CD8-positive, alpha-beta memory T cell (primary cell): ENCODE measurements at places on chromosomes 2 and 18. TPM values are rescaled to one million over a fixed set of nuclear protein-coding genes. Genes with fewer than 3 reads are reported as not detected.

The RAB6D gene
- total RNA-seq, result not detected

The UCN gene
- 2.6 TPM for total RNA-seq

The ASB18 gene
- total RNA-seq, result not detected

The RBM44 gene
- total RNA-seq, result 0.33 TPM

The RAMP1 gene
- total RNA-seq, result 0.63 TPM

The FAM237A gene
- total RNA-seq, result not detected

The CHRNA1 gene
- total RNA-seq, result not detected

The CTAGE1 gene
- not detected for total RNA-seq

- no peak for DNase-seq
Measured at GRCh38 chr2:121284463-121285449, at the start of gene TFCP2L1. TSS of gene TFCP2L1 (minus strand) at chr2:121285202. CDS start at chr2:121285109, 93 bp downstream.

- no peak for DNase-seq
Measured at GRCh38 chr18:54783139-54783538, 45.1 kb upstream of the RAB27B start.

- DNase-seq, result no peak
Measured at GRCh38 chr18:58766946-58767345, 95.7 kb downstream of the MALT1 start.

DNA sequence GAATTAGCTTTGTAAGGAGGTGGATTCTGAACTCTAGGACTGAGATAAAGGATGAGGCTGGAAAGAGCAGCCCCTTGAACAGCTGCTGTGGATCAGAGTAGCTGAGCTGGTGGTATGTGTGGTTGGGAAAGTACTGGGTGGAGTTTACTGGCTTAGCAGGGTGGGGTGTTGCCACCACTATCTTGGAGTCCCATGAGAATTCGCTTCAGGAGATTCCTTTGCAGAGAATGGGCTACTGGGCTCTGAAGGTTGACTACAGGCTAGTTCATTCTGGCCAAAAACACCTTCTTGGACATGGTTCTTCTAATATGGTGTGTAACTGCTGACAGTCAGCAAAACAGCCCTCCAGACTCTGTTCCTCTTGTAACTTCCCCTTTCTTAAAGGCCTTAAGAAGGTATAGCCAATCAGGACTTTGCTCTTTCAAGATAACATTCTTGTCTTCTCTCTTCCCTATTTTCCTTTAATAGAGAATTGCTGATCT, 52.7 kb downstream of the TET3 start:
- DNase-seq, result no peak

GRCh38 chr18:3903337-3903736, 453.4 kb downstream of the TGIF1 start:
- DNase-seq, result no peak

DNA sequence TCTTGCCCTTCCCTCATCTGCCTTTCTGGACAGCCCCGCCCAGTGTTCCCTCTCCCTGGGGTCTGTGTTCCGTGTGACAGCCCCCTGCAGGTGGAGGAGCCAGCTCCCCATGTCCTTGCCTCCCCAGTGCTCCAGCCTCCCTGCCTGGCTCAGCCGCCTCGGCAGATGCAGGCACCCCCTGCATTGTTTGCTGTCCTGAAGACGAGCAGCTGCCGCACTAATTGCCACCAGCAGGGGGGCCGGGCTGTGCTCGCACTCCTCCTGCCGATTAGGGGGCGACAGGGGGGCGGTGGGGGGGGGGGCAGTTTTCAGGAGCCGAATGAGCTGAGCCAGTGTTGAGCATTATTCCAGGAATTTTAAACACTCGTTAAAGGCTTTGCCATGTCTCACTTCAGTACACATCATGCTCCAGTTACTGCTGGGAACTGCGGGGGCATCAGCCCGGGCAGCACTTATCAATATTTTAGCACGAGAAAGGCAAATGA, 23.3 kb downstream of the SIX3 start:
- DNase-seq, result no peak

GRCh38 chr2:88329815-88330603, 122.5 kb downstream of the FOXI3 start:
- DNase-seq, result no peak

DNA sequence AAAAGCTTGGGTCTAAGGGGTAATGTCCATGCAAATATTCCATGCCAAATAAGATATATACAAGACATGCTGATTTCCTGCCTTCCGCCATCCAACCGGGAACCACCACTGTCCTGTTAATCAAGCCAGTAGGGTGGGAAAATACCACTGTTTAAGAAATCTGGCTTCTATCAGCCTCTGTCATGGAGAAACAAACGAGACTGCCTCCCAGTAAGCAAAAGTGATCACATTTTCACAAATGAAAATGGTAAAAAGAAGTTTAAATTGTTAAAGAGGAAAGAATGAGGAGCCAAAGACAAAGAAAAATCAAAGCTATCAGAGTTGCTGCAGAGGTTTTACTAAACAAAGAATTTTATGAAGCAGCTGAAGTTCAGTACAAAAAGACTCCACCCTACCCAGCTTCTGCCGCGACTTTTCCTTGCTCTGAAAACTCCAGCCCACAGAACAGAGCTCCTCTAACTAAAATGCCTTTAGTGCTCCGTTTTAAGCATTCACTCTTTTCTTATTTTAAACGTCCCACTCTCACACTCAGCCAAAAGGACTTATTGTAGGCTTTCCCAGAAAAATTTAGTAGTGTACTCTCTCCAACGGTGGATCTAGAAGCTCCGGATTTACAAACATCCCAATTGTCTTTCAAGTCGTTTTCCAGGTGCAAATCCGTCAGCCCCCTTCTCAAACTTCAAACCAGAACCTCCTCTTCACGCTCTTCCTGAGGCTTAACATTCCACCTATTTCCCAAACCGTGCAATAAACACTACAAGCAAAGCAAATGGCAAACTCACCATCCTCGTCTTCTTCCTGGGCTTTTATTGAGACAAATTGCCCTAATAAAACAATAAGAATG, 613 bp downstream of the COL5A2 start:
- no peak for DNase-seq

DNA sequence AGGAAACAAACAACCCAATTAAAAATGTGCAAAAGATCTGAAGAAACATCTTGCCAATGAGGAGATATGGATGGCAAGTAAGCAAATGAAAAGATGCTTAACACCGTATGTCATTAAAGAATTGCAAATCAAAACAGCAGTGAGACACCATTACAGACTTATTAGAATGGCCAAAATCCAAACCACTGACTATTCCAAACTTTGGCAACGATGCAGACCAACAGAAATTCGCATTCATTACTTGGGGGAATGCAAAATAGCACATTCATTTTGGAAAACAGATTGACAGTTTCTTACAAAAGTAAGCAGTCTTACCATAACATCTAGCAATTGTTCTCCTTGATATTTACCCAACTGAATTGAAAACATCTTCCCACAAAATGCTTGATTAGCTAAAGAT, 1118.7 kb downstream of the SUCLG1 start:
- no peak for DNase-seq

DNA sequence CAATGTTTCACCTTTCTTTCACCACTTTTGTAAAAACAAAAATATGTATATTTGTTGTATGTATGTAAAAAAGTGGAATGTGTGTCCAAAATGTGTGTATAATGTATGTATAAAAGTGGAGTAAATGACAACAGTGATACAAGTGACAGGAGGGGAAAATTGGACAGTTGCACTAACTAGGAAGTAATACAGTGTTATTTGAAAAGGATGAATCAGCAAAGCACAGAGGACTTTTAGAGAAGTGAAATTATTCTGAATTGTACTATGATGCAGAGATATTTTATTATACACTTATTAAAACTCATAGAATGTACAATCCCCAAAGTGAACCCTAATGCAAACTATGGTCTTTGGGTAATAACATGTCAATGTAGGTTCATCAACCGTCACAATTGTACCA, 331.3 kb upstream of the CNTNAP5 start:
- DNase-seq, result no peak

DNA sequence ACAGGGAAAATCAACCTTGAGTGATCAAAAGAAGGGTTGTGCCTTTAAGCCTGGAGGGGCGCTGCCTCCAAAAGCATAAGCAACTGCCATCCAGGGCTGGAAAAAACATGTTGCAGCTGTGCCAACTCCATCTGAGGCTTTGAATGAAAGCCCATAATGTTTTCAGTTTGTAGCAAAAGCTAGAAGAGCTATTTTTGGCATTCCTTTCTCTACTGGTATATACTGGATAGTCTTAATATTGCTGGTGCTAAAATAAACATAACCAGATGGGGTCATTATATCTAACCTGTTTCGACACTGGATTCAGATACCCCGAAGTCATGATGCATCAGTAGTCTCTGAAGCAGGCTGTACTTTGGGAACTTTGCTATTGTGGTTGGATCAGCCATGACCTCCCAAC, 25.1 kb downstream of the ANXA4 start:
- DNase-seq, result no peak
